ENCODE measurements at places on chromosomes 1 and 21. TPM values are rescaled to one million over a fixed set of nuclear protein-coding genes. Genes with fewer than 3 reads are reported as not detected.

The PIGV gene
- total RNA-seq = 6.8 TPM

DNA sequence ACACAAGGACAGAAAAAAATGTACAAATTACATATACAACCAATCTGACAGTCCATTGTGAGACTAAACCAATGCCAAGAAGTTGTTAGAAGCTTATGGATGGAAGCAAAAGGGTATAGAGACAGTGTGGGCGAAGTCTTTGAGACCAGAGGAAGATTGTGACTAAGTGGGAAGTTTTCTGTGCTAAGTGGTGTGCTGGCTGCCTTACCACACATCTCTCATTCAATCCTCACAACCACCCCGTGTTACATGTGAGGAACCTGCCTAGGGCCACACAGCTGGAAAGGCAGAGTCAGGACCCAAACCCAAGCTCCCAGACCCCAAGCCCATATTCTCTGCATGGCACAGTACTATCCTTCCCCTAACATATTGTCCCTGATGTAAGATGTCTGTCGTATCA, 53.5 kb upstream of the DUSP10 start:
- no peak for DNase-seq

- DNase-seq = no peak
These were observed 91.3 kb downstream of the VWA5B1 start for GRCh38 chr1:20381961-20382360.

The PIK3CD gene
- total RNA-seq = 1.4 TPM

DNA sequence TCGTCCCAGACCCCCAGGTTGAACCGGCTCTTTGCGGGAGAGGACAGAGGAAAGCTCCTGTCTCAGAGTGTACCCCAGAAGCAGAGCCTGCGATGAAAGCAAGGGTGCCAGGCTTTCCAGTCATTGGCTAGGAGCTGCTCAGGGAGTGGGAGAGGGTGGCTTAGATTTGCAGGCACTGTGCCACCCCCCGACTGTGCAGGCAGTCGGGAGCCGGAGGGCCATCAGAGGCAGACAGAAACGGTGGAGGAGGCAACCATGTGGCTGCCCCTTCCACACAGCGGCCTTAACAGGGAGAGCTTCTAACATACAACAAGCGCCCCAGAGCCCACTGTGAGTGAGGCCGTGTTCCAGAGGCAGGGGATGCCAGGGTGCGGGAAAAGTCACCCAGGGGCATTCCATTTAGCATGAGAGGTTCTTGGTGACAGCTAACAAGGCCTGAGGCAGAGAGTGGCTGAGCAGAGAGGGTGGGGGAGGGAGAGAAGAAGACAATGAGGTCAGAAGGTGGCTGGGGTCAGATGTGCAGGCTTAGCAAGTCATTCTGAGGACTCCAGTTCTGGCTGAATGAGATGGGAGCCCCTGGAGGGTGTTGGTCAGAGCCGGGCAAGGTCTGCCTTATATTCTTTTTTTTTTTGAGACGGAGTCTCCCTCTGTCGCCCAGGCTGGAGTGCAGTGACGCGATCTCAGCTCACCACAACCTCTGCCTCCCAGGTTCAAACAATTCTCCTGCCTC, 9.5 kb upstream of the C1orf167 start:
- DNase-seq = no peak

DNA sequence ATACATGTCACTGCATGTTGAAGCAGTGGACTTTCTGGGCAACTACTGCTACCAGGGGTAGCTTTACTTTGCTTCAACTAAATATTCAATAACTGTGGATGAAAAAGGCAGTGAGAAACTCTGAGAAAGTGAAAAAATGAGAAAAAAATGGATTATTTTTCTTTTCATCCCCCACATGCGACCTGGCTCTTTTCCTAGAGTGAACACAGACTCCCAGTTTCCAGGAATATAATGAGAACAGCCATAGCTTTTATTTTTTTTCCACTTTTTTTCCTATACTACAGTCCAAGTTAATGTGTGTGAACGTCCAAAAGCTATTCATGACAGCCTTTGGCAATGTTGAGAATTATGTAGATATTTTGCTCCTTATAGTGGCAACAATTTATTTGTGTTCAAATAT, 230.4 kb downstream of the DNM3 start:
- DNase-seq = peak; percentile 97

DNA sequence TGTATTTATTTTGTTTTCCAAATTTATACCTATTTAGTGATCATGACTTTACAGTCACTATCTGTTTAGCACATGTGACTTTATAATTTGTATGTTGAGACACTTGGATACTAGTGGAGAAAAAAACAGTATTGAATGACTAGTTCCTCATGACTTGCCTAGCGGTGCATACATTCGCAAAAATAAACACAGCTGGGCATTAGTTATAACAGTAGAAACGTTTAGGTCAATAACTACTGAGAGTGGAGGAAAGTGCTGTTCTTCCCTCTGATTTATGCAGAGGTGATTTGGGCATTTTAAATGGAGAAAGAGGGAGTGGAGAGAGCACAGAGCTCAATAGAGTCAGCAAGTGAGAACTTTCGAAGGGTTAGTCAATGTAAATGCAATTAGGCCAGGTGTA, 1679.0 kb upstream of the B3GALT2 start:
- DNase-seq = no peak

The KLHDC8A gene
- total RNA-seq = 0.22 TPM

The HAO2 gene
- total RNA-seq = 0.13 TPM

The OR2AK2 gene
- total RNA-seq = not detected

The HAPLN2 gene
- total RNA-seq = 0.44 TPM

DNA sequence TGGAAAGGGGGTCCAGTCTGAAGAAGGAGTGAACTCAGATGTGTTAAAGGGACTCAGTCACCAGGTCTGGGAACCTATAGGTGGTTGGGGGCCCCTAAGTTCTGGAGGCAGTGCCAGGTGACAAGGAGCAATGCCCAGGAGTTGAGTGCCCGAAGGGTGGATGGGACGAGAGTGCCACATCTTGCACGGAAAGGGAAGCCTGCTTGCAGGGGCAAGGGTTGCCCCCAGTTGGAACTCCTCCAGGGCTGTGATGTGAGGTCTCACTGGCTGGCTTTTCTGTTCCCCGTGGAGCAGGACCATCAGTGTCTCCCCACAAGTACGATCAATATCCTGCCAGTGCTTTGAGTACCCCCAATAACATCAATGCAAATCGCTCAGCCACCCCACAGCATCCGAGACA, 107.3 kb downstream of the TOMM20 start:
- no peak for DNase-seq

The CREB3L4 gene
- 11.7 TPM for total RNA-seq

DNA sequence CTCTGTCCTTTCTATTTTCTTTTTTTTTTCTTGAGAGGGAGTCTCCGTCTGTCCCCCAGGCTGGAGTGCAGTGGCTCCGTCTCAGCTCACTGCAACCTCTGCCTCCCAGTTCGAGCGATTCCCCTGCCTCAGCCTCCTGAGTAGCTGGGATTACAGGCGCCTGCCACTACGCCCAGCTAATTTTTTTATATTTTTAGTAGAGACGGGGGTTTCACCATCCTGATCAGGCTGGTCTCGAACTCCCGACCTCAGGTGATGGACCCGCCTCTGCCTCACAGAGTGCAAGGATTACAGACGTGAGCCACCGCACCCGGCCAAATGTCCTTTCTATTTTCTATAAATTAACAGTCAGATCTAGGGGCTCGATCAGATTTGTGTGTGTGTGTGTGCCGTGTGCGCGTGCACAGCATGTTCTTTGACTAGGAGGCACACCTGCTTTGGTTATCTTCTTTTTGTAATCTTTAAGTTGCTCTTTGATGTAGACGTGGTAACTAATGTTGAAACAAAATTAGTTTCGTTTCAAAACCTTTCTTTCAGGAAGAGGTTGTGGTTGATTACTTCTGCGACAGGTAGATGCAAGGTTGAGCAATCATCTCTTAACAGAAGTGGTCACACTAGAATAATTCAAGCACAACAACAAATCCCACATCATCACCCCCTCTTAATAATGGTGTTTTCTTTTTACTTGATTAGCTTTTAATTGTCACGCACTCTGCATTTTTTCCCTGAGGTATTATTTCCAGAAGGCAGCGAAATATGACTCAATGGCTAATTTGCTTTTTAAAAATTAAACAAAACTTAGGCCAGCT, 779 bp upstream of the DEGS1 start:
- DNase-seq = no peak

The SNX7 gene
- total RNA-seq = 36.4 TPM

The FAM177B gene
- total RNA-seq = 0.18 TPM

- no peak for DNase-seq
These were observed 40.7 kb downstream of the MAP3K21 start for GRCh38 chr1:233368106-233368788.

The GUCA2B gene
- total RNA-seq = not detected

- no peak for DNase-seq
These were observed 19.9 kb downstream of the ELAPOR1 start for GRCh38 chr1:109133815-109134214.

- peak; percentile 81 for DNase-seq
These were observed 57.3 kb downstream of the MAB21L3 start for GRCh38 chr1:116168277-116169032.

The ST6GALNAC3 gene
- 9.0 TPM for total RNA-seq

- DNase-seq = no peak
These were observed 63.1 kb upstream of the CD34 start for GRCh38 chr1:207973898-207974568.

- DNase-seq = no peak
These were observed 27.3 kb downstream of the ZCCHC17 start for GRCh38 chr1:31324093-31324492.

DNA sequence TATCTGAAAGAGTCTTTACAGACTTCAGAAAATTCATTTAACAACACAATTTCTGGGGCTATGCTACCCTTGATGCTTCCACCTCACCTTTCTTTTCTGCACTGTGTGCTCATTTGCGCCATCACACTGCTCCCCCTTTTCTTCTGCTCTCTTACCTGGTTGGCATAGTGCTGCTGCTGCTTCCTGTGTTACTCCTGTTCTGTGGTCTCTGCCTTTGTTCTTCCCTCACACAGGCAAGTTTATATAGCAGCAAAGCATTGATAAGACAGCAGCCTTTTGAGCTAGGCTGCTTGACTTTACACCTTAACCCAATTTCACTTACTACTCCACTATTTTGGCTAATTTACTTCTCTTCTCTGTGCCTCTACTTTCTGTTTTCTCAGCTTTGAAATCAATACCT, 18.3 kb downstream of the SGIP1 start:
- DNase-seq = no peak

The C21orf91 gene
- 10.2 TPM for total RNA-seq

DNA sequence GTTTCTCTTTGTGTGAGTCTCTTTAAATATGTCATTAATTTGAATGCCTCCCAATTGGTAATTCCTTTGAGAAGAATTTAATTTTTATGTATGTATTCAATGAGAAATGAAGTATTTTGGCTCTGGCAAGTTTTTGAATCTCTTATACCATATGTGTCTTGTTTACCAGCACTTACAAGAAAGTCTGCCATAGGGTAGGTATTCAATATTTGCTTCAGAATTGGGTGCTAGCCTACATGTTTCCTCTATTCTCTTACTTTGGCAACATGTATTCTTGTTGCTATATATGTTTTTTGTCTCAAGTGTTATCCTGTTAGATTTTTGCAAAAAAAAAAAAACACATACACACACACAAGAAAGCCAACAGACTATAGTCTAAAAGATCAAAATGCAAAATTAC, 350.5 kb upstream of the PRMT6 start:
- DNase-seq = no peak

DNA sequence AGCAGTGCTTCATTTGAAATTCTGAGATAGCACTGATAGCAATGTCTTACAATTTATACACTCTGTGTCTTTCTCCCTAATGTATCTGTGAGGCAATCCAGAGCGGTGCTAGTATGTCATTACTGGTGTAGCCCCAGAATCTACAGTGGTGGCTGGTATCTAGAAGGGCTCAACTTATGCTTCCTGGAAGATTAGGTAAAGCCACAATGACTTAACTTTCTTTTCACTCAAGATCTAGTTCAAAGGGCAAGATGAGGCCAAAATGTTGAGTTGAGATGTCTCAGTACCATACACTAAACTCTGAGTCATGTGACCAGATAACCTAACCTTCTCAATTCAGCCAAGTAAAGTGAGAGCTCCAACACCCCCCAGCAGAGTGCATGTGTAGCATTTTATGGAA, 77.5 kb downstream of the PAPPA2 start:
- no peak for DNase-seq

DNA sequence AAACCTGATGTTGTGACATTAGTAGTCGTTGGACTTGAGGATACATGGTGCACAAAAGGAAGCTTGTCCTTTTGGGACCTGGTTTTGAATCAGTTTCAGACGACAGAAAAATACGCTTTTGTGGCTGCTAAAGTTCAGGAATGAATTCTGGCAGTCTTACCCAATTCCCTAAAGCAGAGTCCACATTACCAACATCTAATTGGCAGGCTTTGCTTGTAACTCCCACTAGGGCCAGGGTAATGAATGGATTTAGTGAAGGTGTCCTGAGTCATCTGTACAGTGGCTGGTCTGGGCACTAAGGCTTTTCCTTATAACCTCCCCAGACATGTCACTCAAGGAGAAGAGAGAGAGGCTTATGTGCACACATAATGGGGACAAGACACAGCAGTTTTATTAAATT, 66.2 kb upstream of the RNPC3 start:
- peak; percentile 4 for DNase-seq

DNA sequence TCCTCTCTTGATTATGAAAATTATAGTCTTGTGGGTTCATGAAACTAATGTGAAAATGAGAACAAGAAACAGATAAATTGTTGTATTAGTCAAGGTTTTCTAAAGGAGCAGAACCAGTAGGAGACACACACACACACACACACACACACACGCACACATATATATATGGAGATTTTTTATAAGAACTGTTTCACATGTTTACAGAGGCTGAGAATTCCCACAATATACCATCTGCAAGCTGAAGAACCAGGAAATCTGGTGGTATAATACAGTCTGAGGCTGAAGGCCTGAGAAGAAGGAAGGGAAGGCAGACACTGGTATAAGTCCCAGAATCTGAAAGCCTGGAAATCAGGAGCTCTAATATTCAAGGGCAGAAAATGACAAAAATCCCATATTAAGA, 70.9 kb upstream of the RGS18 start:
- no peak for DNase-seq

The SMG5 gene
- 42.8 TPM for total RNA-seq

DNA sequence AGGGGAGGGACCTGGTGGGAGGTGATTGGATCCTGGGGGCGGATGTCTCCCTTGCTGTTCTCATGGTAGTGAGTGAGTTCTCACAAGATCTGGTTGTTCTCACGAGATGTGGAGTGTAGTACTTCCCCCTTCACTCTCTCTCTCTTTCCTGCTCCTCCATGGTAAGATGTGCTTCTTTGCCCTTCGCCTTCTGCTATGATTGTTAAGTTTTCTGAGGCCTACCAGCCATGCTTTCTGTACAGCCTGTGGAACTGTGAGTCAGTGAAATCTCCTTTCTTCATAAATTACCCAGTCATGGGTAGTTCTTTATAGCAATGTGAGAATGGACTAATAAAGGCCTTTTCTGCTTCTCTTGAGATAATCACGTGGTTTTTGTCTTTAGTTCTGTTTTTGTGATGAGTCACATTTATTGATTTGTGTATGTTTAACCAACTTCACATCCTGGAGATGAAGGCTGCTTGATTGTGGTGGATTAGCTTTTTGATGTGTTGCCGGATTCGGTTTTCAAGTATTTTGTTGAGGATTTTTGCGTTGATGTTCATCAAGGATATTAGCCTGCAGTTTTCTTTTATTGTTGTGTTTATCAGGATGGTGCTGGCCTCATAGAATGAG, 45.5 kb downstream of the RABGAP1L start:
- DNase-seq = no peak

GRCh38 chr1:207787776-207788175, 35.9 kb downstream of the CD46 start:
- DNase-seq = no peak

All from muscle of leg (tissue), 16 donors.